ENCODE measurements at places on chromosomes 5 and 9.

GRCh38 chr9:15211815-15212495, 95.1 kb downstream of the TTC39B start:
- no peak for DNase-seq
- peaks cover 12% of the 10 kb centered on the region for H3K4me1 ChIP-seq
- no peak overlapping the region for H3K4me3 ChIP-seq
- peak overlapping the region; percentile 4 for H3K27ac ChIP-seq
- H3K36me3 ChIP-seq = no peaks in the 10 kb centered on the region
- no peaks in the 10 kb centered on the region for H3K27me3 ChIP-seq

GRCh38 chr5:87099968-87100367, 167.7 kb upstream of the RASA1 start:
- DNase-seq = no peak
- H3K4me3 ChIP-seq = no peak overlapping the region
- H3K27me3 ChIP-seq = no peaks in the 10 kb centered on the region
- H3K27ac ChIP-seq = no peak overlapping the region
- no peaks in the 10 kb centered on the region for H3K4me1 ChIP-seq

GRCh38 chr9:2227144-2227867, 212.2 kb downstream of the SMARCA2 start:
- no peak for DNase-seq
- H3K4me3 ChIP-seq = no peak overlapping the region
- no peaks in the 10 kb centered on the region for H3K27me3 ChIP-seq
- H3K36me3 ChIP-seq = no peaks in the 10 kb centered on the region
- H3K27ac ChIP-seq = no peak overlapping the region

DNA sequence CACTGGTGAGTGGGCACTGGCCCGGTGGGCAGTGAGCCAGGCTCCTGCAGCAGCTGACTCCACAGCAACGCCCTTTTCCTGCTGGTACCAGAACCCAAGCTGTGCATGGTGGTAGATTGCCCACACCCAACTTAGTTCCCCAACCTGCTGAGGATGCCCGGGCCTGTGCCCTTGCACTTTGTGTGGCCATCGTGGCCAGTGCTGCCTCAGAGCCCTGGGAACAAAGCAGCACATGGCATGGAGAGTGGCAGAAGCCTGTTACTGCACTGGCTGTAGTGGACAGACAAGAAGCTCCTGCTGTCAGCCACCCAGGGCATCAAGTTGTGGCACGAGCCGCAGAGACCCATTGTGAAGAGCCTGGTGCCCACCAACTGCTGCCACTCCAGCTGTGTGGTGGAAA, 612.9 kb downstream of the DNAH5 start:
- H3K4me1 ChIP-seq = no peaks in the 10 kb centered on the region
- no peaks in the 10 kb centered on the region for H3K27me3 ChIP-seq
- no peak overlapping the region for H3K4me3 ChIP-seq
- DNase-seq = no peak

DNA sequence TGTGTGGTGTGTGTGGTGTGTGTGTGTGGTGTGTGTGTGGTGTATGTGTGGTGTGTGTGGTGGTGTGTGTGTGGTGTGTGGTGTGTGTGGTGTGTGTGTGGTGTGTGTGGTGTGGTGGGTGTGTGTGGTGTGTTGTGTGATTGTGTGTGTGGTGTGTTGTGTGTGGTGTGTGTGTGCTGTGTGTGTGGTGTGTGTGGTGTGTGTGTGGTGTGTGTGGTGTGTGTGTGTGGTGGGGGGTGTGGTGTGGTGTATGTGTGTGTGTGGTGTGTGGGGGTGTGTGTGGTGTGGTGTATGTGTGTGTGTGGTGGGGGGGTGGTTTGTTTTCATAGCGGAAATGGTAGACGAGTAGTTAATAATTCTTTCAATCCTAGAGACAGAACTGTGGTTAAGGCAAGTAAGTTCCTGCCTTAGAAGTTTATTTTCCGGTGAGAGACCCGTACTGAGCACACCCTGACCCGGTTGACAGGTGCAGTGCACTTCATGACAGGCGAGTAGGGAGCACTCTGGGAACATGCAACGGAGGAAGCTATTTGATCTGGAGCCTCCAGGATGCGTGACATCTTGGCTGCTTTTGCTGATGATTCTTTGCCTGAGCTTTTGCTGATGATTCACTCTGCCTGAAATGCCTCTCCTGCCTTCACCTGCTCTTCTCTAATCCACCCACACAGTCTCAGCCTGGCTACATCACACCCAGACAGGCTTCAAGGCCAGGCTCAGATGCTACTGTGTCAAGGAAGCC, 21.7 kb upstream of the FAT2 start:
- H3K36me3 ChIP-seq = no peaks in the 10 kb centered on the region
- no peak overlapping the region for H3K4me3 ChIP-seq
- peaks cover 20% of the 10 kb centered on the region for H3K4me1 ChIP-seq
- no peaks in the 10 kb centered on the region for H3K27me3 ChIP-seq

- no peak for DNase-seq
- peaks cover 8% of the 10 kb centered on the region for H3K4me1 ChIP-seq
- H3K27me3 ChIP-seq = no peaks in the 10 kb centered on the region
- no peaks in the 10 kb centered on the region for H3K36me3 ChIP-seq
- H3K4me3 ChIP-seq = no peak overlapping the region
Observed at GRCh38 chr9:126523611-126524111, 90.1 kb upstream of the LMX1B start.

- no peaks in the 10 kb centered on the region for H3K36me3 ChIP-seq
- H3K4me1 ChIP-seq = no peaks in the 10 kb centered on the region
- DNase-seq = peak; percentile 64
- H3K27me3 ChIP-seq = no peaks in the 10 kb centered on the region
- no peak overlapping the region for H3K4me3 ChIP-seq
- H3K27ac ChIP-seq = no peak overlapping the region
Observed at GRCh38 chr5:176892663-176893062, 6.5 kb downstream of the HK3 start.

GRCh38 chr9:16291921-16292320, 578.5 kb downstream of the BNC2 start:
- no peak overlapping the region for H3K27ac ChIP-seq
- no peaks in the 10 kb centered on the region for H3K27me3 ChIP-seq
- no peaks in the 10 kb centered on the region for H3K36me3 ChIP-seq
- H3K4me1 ChIP-seq = no peaks in the 10 kb centered on the region

GRCh38 chr9:137816531-137817235, 60.9 kb upstream of the CACNA1B start:
- no peak overlapping the region for H3K4me3 ChIP-seq
- H3K36me3 ChIP-seq = peaks cover 4% of the 10 kb centered on the region
- no peak for DNase-seq
- H3K27me3 ChIP-seq = no peaks in the 10 kb centered on the region

- no peak overlapping the region for H3K27ac ChIP-seq
- no peaks in the 10 kb centered on the region for H3K27me3 ChIP-seq
- H3K4me1 ChIP-seq = no peaks in the 10 kb centered on the region
- peaks cover under 1% of the 10 kb centered on the region for H3K36me3 ChIP-seq
- H3K4me3 ChIP-seq = no peak overlapping the region
- DNase-seq = no peak
Observed at GRCh38 chr5:34959323-34959722, 30.0 kb downstream of the DNAJC21 start.

DNA sequence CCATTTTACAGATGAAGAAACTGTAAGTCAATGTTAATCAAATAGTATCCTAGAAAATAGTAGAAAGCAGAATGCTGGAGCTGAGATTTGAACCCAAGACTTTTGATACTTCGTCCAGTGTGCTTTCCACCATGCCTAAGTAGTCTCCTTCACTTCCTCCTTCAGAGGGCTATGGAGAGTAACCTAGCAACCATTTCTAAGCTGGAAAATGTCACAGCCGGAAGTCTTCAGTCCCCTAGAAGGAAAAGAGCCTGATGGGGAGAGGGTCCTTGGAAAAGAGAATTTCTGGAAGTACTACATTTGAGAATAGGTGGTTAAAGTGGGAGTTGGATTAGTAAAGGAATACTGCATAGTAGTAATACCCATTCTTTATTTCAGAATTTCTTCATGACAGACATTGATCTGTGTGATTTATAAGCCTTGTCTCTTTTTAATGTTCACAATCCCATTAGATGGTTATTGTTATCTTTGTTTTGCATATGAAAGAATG, 32.7 kb downstream of the PCDHAC2 start:
- H3K27me3 ChIP-seq = no peaks in the 10 kb centered on the region
- no peaks in the 10 kb centered on the region for H3K36me3 ChIP-seq
- H3K4me1 ChIP-seq = no peaks in the 10 kb centered on the region
- H3K4me3 ChIP-seq = no peak overlapping the region
- H3K27ac ChIP-seq = no peak overlapping the region

DNA sequence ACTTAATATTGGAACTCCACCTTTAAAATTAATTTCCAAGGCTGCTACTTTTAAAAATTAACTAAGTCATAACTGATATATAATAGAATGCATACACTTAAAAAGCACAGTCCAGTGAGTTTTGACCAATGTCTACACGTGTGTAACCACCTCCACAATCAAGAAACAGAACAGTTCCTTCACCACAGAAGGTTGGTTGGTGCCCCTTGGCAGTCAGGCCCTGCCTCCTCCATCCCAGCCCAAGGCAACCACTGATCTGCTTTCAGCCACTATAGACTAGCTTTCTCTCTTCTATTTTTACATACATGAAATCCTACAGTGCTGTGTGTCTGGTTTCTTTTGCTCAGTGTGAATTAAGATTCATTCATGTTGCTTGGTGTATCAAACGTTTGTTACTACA, 215.2 kb downstream of the CRB2 start:
- no peaks in the 10 kb centered on the region for H3K27me3 ChIP-seq
- H3K27ac ChIP-seq = no peak overlapping the region
- DNase-seq = no peak
- no peaks in the 10 kb centered on the region for H3K4me1 ChIP-seq
- no peak overlapping the region for H3K4me3 ChIP-seq
- no peaks in the 10 kb centered on the region for H3K36me3 ChIP-seq

DNA sequence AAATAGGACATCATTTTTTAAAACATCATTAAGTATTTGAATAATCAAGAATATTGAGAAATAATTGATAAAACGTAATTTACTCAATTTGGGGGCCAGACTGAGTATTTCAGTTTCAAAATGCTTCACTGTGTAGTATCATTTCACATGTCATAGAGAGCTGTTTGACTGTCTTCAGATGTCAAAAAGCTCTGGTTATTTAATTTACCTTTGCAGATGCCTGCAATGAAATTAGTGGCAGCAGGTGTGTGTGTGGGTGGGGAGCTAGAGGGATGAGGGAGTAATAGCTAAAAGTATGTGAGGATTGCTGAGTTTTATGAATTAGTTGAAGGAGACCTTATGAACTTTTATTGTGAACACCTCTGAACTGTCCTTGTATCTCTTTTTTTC, 567.2 kb upstream of the MEF2C start:
- no peaks in the 10 kb centered on the region for H3K27me3 ChIP-seq
- no peak for DNase-seq
- H3K4me1 ChIP-seq = no peaks in the 10 kb centered on the region
- H3K27ac ChIP-seq = no peak overlapping the region
- no peaks in the 10 kb centered on the region for H3K36me3 ChIP-seq

GRCh38 chr5:147403651-147404640, 105.9 kb downstream of the DPYSL3 start:
- no peaks in the 10 kb centered on the region for H3K27me3 ChIP-seq
- peak overlapping the region; percentile 98 for H3K27ac ChIP-seq
- peaks cover 25% of the 10 kb centered on the region for H3K4me1 ChIP-seq

DNA sequence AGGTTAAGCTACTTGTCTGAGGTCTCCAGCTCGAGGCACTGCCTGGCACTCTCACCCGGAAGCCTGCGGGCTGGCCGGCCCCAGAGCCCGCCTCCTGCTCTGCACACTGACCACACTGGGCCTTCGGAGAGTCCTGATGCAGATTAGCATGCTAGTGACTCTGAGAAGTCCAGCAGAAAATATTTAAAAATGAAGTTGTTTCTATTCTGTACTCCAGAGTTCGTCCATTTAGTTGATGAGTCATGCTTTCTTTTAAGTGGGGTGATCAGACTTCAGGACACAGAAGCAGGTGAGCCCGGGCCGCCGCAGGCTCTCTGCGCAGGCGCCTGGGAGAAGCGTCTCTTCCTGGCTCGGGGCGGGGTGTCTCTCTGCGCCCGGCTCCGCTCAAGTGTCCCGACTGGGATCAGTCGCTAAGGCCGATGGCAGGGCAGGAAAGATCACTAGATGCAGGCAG, 32.5 kb downstream of the FAM240B start:
- no peaks in the 10 kb centered on the region for H3K36me3 ChIP-seq
- peaks cover 9% of the 10 kb centered on the region for H3K4me1 ChIP-seq
- DNase-seq = no peak

GRCh38 chr5:138180183-138180782, 1.4 kb downstream of the KIF20A start:
- no peak overlapping the region for H3K4me3 ChIP-seq
- H3K4me1 ChIP-seq = peaks cover 25% of the 10 kb centered on the region
- H3K27me3 ChIP-seq = no peaks in the 10 kb centered on the region
- no peak for DNase-seq
- H3K27ac ChIP-seq = no peak overlapping the region

GRCh38 chr9:111928359-111928720, 31.7 kb downstream of the UGCG start:
- no peaks in the 10 kb centered on the region for H3K27me3 ChIP-seq
- H3K4me1 ChIP-seq = no peaks in the 10 kb centered on the region
- no peak overlapping the region for H3K27ac ChIP-seq
- H3K36me3 ChIP-seq = peaks cover 48% of the 10 kb centered on the region
- no peak for DNase-seq
- no peak overlapping the region for H3K4me3 ChIP-seq

GRCh38 chr5:94391996-94392395, 226.4 kb downstream of the KIAA0825 start:
- DNase-seq = no peak
- no peak overlapping the region for H3K4me3 ChIP-seq
- H3K4me1 ChIP-seq = no peaks in the 10 kb centered on the region
- H3K27ac ChIP-seq = no peak overlapping the region

GRCh38 chr5:127001621-127002296, 28.6 kb downstream of the MARCHF3 start:
- H3K4me3 ChIP-seq = no peak overlapping the region
- DNase-seq = no peak
- no peaks in the 10 kb centered on the region for H3K27me3 ChIP-seq

- H3K36me3 ChIP-seq = no peaks in the 10 kb centered on the region
- H3K27me3 ChIP-seq = no peaks in the 10 kb centered on the region
- no peak overlapping the region for H3K27ac ChIP-seq
- no peaks in the 10 kb centered on the region for H3K4me1 ChIP-seq
- no peak overlapping the region for H3K4me3 ChIP-seq
Observed at GRCh38 chr5:163596608-163597315, 91.3 kb downstream of the MAT2B start.

GRCh38 chr5:72434056-72434780, 73.0 kb downstream of the ZNF366 start:
- no peaks in the 10 kb centered on the region for H3K27me3 ChIP-seq
- DNase-seq = no peak
- peak overlapping the region; percentile 57 for H3K27ac ChIP-seq
- H3K4me3 ChIP-seq = no peak overlapping the region
- peaks cover 44% of the 10 kb centered on the region for H3K4me1 ChIP-seq

GRCh38 chr5:116923344-116923743, 348.7 kb upstream of the SEMA6A start:
- no peaks in the 10 kb centered on the region for H3K4me1 ChIP-seq
- DNase-seq = no peak
- H3K36me3 ChIP-seq = no peaks in the 10 kb centered on the region
- H3K4me3 ChIP-seq = no peak overlapping the region
- H3K27me3 ChIP-seq = no peaks in the 10 kb centered on the region

DNA sequence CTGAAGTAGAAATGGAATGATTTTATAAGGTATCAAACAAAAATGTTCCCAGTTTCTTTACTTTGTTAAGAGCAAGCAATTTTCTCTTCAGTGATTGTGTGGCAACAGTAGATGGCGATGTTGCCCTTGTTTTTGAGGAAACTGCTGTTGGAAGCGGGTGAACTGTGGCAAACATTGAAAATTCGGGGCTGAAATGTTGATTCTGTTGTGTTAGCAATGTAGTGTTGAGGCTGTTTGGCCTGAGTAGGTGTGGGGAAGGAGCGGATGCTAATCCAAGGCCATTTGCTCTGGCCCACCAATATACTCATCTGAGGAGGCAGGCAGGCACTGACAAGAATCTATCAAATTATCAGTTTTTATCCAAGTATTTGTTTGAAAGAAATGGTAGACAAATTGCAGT, 129.8 kb downstream of the SLC12A2 start:
- H3K27me3 ChIP-seq = no peaks in the 10 kb centered on the region
- no peak overlapping the region for H3K4me3 ChIP-seq
- no peak for DNase-seq
- H3K4me1 ChIP-seq = no peaks in the 10 kb centered on the region
